ENCODE measurements at places on chromosomes 7 and 10. TPM values are rescaled to one million over a fixed set of nuclear protein-coding genes. Genes with fewer than 3 reads are reported as not detected.

GRCh38 chr10:111023060-111023459 lies 53.8 kb upstream of the ADRA2A start:
- no peaks in the 10 kb centered on the region for H3K27me3 ChIP-seq
- no peak overlapping the region for H3K4me3 ChIP-seq
- H3K27ac ChIP-seq: no peak overlapping the region
- peaks cover 7% of the 10 kb centered on the region for H3K36me3 ChIP-seq
- H3K4me1 ChIP-seq: no peaks in the 10 kb centered on the region

VSTM2A gene
- total RNA-seq: not detected

GNGT1 gene
- total RNA-seq: not detected

DNA sequence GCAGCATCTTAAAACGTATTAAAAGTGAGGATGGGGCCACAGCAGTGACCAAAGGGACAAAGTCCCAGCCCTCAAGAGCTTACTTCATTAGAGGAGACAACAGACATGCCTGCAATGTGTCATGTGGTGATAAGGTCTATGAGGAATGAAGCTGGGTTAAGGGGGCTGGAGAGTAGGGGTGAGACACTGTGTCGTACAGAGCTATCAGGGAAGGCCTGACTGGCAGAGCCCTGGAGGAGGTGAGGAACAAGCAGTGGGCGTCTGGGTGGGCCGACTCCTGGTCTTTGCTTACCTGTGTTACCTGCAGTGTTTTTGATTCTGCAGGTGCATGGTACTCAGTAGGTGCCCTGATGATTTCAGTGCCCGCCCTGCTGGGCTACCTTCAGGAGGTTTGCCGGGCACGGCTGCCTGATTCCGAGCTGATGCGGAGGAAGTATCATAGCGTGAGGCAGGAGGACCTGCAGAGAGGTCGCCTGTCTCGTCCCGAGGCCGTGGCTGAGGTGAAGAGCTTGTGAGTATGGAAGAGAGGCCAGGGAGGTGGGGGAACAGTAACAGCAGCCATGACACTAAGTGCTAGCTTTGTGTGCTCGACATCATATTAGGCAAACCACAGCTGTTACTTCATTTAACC lies 7.6 kb downstream of the ZFYVE27 start:
- peaks cover 23% of the 10 kb centered on the region for H3K36me3 ChIP-seq
- H3K27me3 ChIP-seq: no peaks in the 10 kb centered on the region
- H3K4me3 ChIP-seq: no peak overlapping the region
- DNase-seq: no peak
- H3K4me1 ChIP-seq: peaks cover 47% of the 10 kb centered on the region
- H3K27ac ChIP-seq: peak overlapping the region; percentile 70

GRCh38 chr7:116422683-116423082 lies 76.9 kb upstream of the CAV2 start:
- no peak for DNase-seq
- H3K36me3 ChIP-seq: no peaks in the 10 kb centered on the region
- H3K4me3 ChIP-seq: no peak overlapping the region
- H3K4me1 ChIP-seq: no peaks in the 10 kb centered on the region
- no peak overlapping the region for H3K27ac ChIP-seq
- no peaks in the 10 kb centered on the region for H3K27me3 ChIP-seq

HKDC1 gene
- total RNA-seq: not detected

DNA sequence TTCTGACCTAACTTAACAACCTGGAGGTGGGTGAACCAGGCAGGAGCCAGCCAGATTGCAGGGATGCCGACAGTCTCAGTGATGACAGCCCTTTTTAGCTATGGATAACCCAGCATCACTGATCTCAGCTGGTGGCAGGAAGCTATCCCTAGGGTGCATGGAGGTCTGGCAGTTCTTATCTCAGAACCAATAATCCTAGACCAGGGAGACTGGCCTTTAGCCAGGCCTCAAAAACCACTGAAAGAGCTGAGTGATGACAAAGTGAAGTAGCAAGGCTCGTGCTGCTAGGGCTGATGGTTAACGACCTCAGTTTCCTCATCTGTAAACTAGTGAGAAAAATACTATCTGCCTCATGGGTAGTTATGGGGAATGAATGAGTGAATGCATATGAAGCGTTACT lies 112.5 kb downstream of the RALA start:
- no peak overlapping the region for H3K27ac ChIP-seq
- no peak overlapping the region for H3K4me3 ChIP-seq
- H3K36me3 ChIP-seq: no peaks in the 10 kb centered on the region
- no peaks in the 10 kb centered on the region for H3K4me1 ChIP-seq
- peak; percentile 52 for DNase-seq

DNA sequence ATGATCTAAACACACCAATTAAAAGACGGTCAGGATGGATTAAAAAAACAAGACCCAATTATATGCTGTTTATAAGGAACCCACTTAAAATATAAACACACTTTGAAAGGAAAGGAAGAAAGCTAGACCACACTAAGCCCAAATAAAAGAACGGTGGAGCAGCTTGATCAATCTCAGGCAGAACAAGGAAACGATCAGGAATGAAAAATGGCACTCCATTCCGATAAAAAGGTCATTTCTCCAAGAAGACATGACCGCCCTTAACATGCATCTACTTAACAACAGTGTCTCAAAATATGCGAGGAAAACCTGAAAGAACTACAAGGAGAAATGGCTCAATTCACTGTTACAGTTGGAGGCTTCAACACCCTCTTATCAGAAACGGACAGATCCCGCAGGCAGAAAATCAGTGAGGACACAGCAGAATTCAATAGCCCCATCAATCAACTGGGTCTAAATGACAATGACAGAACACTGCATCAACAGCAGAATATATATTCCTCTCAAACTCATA lies 210.0 kb downstream of the MAD1L1 start:
- no peak for DNase-seq
- H3K36me3 ChIP-seq: no peaks in the 10 kb centered on the region
- no peaks in the 10 kb centered on the region for H3K27me3 ChIP-seq
- peaks cover 34% of the 10 kb centered on the region for H3K4me1 ChIP-seq
- no peak overlapping the region for H3K4me3 ChIP-seq
- no peak overlapping the region for H3K27ac ChIP-seq

DNA sequence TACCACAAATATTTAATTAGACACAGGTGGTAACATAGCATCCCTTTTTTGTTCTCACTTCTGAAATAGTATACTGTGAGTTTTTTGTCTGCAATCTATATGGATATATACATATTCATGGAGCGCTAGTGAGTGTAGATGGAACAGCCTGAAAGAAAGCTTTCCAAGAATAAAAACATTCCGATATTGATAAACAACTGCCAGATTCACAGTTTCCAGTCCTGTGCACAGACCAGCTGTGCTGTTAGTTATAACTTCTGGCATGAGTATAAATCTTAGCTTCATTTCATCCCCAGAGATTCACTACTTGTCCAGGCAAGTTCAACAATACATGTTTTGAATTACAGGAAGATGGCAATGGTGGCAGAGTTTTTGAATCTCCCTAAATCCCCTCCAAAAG lies 467.1 kb upstream of the STEAP1 start:
- H3K4me3 ChIP-seq: no peak overlapping the region
- H3K36me3 ChIP-seq: no peaks in the 10 kb centered on the region
- no peak for DNase-seq
- H3K27ac ChIP-seq: no peak overlapping the region
- no peaks in the 10 kb centered on the region for H3K4me1 ChIP-seq
- H3K27me3 ChIP-seq: no peaks in the 10 kb centered on the region

CHAT gene
- total RNA-seq: not detected

- no peaks in the 10 kb centered on the region for H3K27me3 ChIP-seq
- H3K27ac ChIP-seq: no peak overlapping the region
- DNase-seq: no peak
These were observed 100.4 kb upstream of the SEMA3D start for GRCh38 chr7:85287106-85287825.

GRCh38 chr7:75533926-75534325 lies 41.8 kb downstream of the SPDYE5 start:
- H3K4me1 ChIP-seq: no peaks in the 10 kb centered on the region
- H3K27me3 ChIP-seq: no peaks in the 10 kb centered on the region
- H3K36me3 ChIP-seq: peaks cover 16% of the 10 kb centered on the region
- H3K27ac ChIP-seq: no peak overlapping the region
- H3K4me3 ChIP-seq: no peak overlapping the region
- no peak for DNase-seq

CYP3A7 gene
- not detected for total RNA-seq

DNA sequence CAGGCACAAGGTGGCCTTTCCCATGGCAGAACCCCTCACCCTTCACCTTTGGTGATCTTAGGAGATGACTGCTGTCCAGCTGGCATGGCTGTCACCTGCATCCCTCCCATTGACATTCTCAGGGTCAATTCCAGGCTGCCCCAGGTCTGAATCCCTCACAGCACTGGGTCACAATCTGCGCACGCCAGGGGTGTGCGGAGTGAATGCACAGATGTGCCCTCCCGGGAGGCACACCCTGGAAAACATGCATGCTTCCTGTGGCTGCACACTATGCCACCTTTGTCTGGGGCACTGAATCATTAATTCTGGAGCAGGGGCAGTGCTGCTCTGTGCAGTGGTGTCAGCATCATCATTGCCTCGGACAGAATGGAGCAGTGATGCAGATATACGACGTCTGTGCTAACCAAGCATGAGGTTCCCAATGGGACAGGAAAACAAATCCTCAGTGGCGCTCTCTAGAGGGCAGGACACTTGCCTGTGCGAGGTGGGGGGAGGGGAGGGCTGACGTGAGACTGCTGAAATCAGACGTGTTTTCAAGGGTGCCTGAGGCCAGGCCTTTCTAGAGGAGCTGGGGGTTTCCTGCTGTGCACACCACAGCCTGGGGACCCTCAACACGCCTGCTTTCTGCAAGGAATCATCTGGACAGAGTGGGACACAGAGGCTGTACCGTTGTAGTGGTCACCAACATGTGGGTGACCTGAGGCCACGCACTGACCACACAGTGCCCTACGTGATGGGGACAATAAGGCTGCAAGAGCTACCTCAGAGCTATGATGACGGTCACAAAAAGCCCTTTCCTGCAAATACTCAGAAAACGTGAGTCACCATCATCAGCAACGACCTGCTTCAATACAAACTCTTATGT lies 77.9 kb downstream of the HIPK2 start:
- H3K36me3 ChIP-seq: no peaks in the 10 kb centered on the region
- H3K27ac ChIP-seq: no peak overlapping the region
- H3K27me3 ChIP-seq: no peaks in the 10 kb centered on the region
- H3K4me3 ChIP-seq: no peak overlapping the region
- no peak for DNase-seq
- peaks cover 36% of the 10 kb centered on the region for H3K4me1 ChIP-seq

PLXNA4 gene
- 33.3 TPM for total RNA-seq

GRCh38 chr10:3661271-3661670 lies 123.7 kb downstream of the KLF6 start:
- no peaks in the 10 kb centered on the region for H3K4me1 ChIP-seq
- no peak for DNase-seq
- H3K27me3 ChIP-seq: no peaks in the 10 kb centered on the region

DNA sequence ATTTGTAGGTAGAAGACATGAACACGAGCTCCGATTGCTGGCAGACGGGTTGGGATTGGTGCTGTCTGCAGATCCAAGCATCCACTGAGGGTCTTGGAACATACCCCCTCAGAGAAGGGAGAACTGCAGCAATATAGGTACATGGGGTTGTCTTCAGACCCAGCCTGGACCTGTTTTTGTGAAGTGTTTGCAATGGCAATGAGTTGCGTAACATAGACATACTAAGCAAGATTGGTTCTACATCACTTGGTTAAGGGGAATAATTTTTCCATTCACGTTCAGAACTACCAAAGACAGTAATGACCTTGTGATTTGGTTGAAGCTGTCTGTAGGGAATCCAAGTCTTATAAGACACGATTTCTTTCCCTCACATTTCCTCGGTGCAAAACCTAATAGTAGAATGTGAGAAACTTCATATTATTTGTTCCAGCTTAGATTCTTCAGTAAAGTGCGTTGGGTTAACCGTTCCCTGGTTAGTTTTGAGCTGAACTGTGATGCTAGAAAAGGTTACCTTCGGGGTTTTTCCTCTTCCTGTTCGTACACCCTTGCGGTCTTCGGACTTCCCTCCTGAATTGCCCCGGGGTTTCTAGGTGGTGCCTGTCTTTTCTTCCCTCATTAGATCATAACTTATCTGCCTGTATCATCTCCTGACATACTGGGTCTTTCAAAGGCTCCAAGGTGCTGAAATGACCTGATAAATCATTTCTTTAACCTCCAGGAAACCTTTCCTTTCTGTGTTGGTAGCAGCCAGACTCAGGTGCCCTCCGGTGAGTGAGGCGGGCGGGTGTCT lies 14.4 kb downstream of the PROSER2 start:
- no peaks in the 10 kb centered on the region for H3K4me1 ChIP-seq
- no peaks in the 10 kb centered on the region for H3K27me3 ChIP-seq
- no peak overlapping the region for H3K27ac ChIP-seq
- no peak for DNase-seq
- no peak overlapping the region for H3K4me3 ChIP-seq

DNA sequence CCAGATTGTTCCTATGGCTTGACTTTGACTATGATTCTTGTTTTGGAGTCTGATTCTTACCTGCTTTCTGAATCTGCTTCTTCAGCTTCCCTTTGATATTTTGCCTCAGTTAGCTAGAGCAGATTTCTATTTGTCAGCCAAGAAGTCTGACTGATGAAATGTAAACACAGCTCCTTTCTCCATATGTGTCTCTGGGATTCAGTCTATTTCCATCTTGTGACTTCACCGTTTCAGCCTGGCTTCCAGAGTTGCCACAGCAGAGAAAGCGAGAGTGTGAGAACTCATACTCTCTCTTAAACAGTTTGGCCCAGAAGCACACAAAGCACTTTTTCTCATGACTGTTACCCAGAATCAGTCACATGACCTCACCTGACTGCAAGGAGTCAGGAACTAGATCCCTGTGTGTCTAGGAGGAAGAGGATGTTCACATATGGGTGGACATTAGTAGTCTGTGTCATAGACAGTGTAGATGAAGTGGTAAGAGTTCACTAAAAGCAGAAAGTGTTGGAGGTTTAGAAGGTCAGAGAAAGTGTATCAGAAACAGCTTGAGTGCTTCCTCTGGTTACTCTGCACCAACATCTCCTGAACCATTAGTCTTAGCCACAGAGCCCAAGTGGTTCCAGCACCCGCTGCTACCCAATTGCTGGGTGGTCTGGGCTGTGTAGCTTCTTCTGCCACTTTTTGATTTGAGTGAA lies 103.4 kb upstream of the CDK6 start:
- no peaks in the 10 kb centered on the region for H3K4me1 ChIP-seq
- no peaks in the 10 kb centered on the region for H3K27me3 ChIP-seq
- no peak overlapping the region for H3K4me3 ChIP-seq
- no peak for DNase-seq

DRGX gene
- not detected for total RNA-seq

Data from cardiac muscle cell (in vitro differentiated cells and primary cell).